ENCODE measurements at places on chromosomes 2 and 18. TPM values are rescaled to one million over a fixed set of nuclear protein-coding genes. Genes with fewer than 3 reads are reported as not detected.
A peak's percentile ranks its signal among the peaks of the same experiment; 100 is the strongest.

The EMILIN2 gene
- polyA plus RNA-seq: 3.9 TPM

The MROH2A gene
- polyA plus RNA-seq: 1.1 TPM

DNA sequence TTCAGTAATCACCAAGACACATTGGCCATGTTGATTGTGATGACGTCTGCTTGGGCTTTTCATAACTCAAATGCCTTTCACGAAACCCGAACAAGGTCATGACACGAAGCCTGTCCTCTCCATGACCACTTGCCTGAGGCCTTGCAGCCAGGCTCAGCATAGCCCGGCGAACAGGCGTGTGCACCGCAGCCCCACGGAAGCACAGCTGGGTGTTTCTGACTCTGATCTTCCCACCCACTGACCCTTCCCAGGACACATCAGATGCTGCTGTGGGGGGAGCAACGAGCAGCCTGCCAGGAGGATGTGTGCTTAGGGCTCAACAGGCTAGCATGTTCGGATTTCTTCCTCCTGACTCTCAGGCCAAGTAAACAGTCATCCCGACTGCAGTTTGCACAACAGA is 369.4 kb upstream of the SALL3 start:
- H3K27me3 ChIP-seq: no peaks in the 10 kb centered on the region
- H3K4me1 ChIP-seq: no peaks in the 10 kb centered on the region
- H3K4me3 ChIP-seq: no peak overlapping the region
- no peak for DNase-seq

DNA sequence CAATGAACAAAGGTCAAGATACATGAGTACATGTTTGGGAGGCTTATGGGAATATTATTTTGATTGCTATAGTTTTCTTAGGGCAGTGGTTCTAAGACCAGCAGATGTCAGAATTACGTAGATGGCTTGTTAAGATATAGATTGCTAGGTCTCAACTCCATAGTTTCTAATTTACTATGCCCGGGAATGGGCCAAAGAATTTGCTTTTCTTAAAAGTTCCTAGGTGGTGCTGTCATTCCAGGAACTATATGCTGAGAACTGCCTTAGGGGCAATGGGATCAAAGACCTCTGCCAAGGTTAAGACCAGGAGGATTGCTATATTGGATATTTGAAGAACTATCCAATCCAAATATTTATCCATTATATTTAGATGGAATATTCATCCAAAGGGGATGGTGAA is 141.8 kb downstream of the FSIP2 start:
- H3K4me3 ChIP-seq: no peak overlapping the region
- H3K4me1 ChIP-seq: no peaks in the 10 kb centered on the region
- no peaks in the 10 kb centered on the region for H3K36me3 ChIP-seq
- H3K27me3 ChIP-seq: no peaks in the 10 kb centered on the region
- no peak overlapping the region for H3K27ac ChIP-seq

DNA sequence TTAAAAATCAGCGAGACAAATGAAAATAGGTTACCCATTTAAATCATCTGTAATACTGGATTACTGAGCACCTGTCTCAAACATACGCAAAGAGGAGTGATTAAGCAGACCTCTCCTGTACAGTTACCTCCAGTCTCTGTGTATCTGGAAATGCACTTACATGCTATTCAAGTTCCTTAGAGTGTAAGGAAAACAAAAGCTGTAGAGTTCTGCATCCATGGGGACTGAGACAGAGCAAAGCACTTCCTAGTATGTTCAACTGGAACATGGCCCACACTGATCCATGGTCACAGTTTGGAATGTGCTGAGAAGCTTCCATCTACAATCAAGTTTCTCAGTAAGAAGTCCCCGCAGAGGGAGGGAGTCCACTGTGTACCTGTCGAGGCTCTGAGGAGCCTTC is 63.9 kb downstream of the PPP4R1 start:
- no peak overlapping the region for H3K27ac ChIP-seq
- H3K27me3 ChIP-seq: no peaks in the 10 kb centered on the region
- H3K36me3 ChIP-seq: peaks cover 100% of the 10 kb centered on the region
- H3K4me3 ChIP-seq: no peak overlapping the region

GRCh38 chr18:13619505-13620205 is 106.7 kb downstream of the FAM210A start:
- peaks cover 31% of the 10 kb centered on the region for H3K36me3 ChIP-seq
- H3K27me3 ChIP-seq: no peaks in the 10 kb centered on the region
- H3K4me3 ChIP-seq: no peak overlapping the region
- H3K27ac ChIP-seq: no peak overlapping the region
- DNase-seq: no peak

DNA sequence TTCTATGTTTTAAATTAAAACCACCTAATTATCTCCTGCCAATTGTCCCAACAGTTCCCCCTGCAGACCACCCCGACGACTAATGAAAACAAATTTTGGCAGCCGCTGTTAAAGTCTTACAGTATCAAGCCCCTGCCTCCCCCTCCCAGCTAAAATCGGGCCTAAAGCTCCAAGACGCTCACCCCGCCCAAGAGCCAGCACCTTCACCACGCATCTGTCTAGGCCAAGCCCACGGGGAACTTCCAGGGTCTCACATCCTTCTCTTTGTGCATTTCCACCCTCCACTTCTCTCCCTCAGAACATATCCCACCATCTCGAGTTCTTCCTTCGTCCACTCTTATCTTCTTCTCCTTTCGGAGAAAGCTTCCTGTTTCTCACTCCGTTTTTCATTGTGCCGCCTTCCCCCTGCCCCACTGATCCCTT is 445 bp downstream of the PRPF40A start:
- no peaks in the 10 kb centered on the region for H3K27me3 ChIP-seq
- H3K27ac ChIP-seq: peak overlapping the region; percentile 97
- H3K4me1 ChIP-seq: peaks cover 66% of the 10 kb centered on the region
- DNase-seq: peak; percentile 68
- H3K36me3 ChIP-seq: peaks cover 40% of the 10 kb centered on the region

DNA sequence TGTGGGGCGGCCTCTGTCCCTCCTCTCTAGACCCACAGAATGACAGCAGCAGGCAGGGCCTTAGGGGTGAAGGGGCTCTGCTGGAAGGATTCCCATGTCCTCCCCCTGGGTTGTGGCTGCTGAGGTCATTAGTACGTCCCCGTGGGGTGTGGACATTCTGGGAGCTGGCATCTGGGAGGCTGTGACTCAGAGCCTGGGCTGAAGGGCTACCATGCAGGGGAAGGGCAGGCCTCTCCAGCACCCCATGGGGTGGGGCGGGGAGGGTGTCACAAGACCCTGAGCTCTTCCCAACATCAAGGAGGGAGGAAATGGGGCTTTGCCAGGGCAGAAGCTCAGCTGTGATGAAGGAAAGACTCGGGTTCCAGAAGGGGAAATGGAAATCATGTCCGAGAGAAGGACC is 105.8 kb upstream of the SMAD2 start:
- peaks cover 25% of the 10 kb centered on the region for H3K4me1 ChIP-seq
- H3K27ac ChIP-seq: no peak overlapping the region
- H3K27me3 ChIP-seq: no peaks in the 10 kb centered on the region
- no peak for DNase-seq

DNA sequence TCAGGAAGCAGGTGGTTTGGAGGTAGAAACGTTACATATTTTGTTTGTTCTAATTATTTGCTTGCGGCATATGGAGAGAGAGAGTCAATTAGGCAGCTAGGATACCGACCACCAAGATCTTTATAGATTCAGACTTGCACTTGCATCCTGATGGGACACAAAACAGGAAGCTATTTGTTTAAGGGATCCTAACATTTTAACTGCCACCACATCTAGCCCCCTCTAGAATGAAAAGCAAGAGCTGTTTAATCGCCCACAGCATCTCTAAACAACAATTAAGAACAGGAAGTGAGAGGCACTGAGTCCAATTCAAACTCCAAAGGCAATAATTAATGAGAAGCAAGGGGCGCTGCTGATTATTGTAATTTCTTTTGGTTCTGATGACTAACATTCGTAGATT is 182.0 kb upstream of the LINC00305 start:
- no peak overlapping the region for H3K4me3 ChIP-seq
- H3K27ac ChIP-seq: no peak overlapping the region
- H3K4me1 ChIP-seq: no peaks in the 10 kb centered on the region

Measured in stomach (tissue), 19 donors.